MCF 10A (cell line): ENCODE measurements at places on chromosomes 7 and 10. TPM values are rescaled to one million over a fixed set of nuclear protein-coding genes. Genes with fewer than 3 reads are reported as not detected.
A peak's percentile ranks its signal among the peaks of the same experiment; 100 is the strongest.

- H3K36me3 ChIP-seq, result peaks cover 7% of the 10 kb centered on the region
- H3K27ac ChIP-seq, result peak overlapping the region; percentile 97
- no peaks in the 10 kb centered on the region for H3K27me3 ChIP-seq
- H3K4me1 ChIP-seq, result peaks cover 29% of the 10 kb centered on the region
- peak overlapping the region; percentile 70 for H3K4me3 ChIP-seq
Observed at GRCh38 chr10:103872137-103872931, 17.0 kb upstream of the SH3PXD2A start.

DNA sequence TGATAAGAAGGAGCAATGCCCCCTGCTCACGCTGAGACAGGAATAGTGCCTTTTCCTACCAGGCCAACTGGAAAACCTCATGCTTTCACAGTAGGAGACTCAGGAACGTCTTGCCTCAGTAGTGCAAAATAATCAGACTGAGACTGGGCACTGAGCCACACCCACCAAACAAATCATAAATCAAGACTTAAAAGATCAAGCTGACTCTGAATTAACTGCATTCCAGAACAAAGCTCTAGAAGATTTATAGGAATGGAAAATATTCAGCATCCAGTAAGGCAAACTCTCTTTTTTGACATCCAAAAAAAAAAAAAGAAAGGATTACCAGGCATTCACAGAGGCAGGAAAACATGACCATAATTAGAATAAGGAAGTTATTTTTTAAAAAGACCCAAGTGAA is 30.5 kb upstream of the SLC18A3 start:
- no peak overlapping the region for H3K27ac ChIP-seq
- no peak for DNase-seq
- no peak overlapping the region for H3K4me3 ChIP-seq
- no peaks in the 10 kb centered on the region for H3K36me3 ChIP-seq
- no peaks in the 10 kb centered on the region for H3K27me3 ChIP-seq

CALML3 gene
- total RNA-seq, result 0.25 and 0.75 TPM in 2 replicates

- H3K27ac ChIP-seq, result peak overlapping the region; percentile 57
- no peak overlapping the region for H3K4me3 ChIP-seq
- no peaks in the 10 kb centered on the region for H3K27me3 ChIP-seq
- peaks cover 24% of the 10 kb centered on the region for H3K4me1 ChIP-seq
- no peak for DNase-seq
Observed at GRCh38 chr7:133255486-133255885, 2.6 kb downstream of the EXOC4 start.

DNA sequence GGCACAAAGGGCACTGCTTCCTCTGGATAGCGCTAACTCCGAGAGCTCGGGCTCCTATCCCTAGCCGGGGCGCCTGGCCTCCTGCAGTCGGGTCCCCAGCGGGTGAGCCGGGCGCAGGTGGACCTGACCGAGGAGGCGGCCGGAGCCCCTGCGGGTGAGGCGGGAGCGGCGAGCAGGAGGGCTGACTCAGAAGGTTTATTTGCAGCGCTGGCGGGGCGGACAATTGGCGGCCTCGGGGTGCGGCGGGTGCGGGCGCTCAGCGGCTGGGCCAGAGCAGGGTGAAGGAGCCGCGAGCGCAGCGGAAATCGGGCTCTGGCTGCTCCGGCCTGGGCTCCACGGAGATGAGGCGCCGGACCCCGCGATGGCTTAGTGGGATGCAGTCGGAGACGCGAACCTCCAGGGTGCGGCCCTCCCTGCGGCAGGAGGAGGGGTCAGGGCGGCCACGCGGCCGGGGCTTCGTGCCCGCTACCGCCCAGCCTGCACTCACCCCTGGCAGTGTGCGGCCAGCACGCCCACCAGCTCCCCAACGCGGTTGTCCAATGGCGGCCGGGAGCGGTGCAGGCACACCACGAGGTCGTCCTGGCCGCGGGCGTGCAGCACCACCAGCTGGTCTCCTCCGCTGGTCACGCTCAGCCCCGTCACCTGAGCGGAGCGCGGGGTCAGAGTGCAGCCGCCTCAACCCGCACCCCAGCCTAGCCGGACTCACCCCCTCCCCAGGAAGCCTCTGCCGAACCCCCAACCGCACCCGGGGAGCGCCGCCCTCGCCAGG is 16.1 kb downstream of the MYO1G start:
- no peaks in the 10 kb centered on the region for H3K27me3 ChIP-seq
- DNase-seq, result no peak
- peaks cover 18% of the 10 kb centered on the region for H3K4me1 ChIP-seq
- no peaks in the 10 kb centered on the region for H3K36me3 ChIP-seq
- H3K27ac ChIP-seq, result no peak overlapping the region

GRCh38 chr7:140261522-140261921 is 84.7 kb upstream of the KDM7A start:
- peaks cover 13% of the 10 kb centered on the region for H3K27me3 ChIP-seq
- H3K27ac ChIP-seq, result no peak overlapping the region
- no peak overlapping the region for H3K4me3 ChIP-seq
- no peak for DNase-seq

LRRC4 gene
- total RNA-seq, result not detected in 2 replicates

DNA sequence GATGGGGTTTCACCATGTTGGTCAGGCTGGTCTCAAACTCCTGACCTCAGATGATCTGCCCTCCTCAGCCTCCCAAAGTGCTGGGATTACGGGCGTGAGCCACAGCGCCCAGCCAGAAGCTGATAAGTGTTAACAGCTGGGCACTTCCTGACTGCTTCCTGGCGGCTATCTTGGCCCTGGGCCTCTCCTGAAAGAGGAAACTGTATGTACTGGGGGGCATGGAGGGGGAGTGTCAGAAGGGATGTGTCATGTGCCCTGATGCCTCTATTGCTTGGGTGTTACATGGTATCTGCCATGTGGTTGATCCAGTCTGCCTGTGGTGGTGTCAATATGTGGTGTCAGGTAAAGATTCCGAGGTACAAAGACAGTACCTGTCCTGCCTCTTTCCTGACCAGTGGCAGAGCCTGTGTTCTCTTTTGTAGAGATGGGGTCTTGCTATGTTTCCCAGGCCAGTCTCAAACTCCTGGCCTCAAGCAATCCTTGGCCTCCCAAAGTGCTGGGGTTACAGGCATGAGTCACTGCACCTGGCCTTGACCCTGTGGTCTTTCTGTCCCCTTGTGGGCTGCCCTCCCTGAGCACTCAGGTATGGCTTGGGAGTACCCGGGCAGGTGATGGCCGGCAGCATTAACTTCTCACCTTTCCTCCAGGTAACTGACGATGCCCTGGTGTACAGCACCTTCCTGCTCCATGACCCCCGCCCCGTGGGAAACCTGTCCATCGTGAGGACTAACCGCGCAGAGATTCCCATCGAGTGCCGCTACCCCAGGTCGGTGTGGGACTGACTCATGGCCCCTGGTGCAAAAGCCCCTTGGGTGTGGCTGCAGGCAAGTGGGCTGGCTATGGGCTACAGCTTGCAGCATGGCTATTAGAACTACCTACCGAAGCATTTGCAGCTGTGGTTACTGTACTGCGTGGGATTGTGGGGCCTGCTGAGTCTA is 4.4 kb downstream of the ZP3 start:
- DNase-seq, result no peak
- H3K4me1 ChIP-seq, result peaks cover under 1% of the 10 kb centered on the region
- no peak overlapping the region for H3K27ac ChIP-seq
- no peaks in the 10 kb centered on the region for H3K36me3 ChIP-seq
- no peaks in the 10 kb centered on the region for H3K27me3 ChIP-seq
- no peak overlapping the region for H3K4me3 ChIP-seq

DNA sequence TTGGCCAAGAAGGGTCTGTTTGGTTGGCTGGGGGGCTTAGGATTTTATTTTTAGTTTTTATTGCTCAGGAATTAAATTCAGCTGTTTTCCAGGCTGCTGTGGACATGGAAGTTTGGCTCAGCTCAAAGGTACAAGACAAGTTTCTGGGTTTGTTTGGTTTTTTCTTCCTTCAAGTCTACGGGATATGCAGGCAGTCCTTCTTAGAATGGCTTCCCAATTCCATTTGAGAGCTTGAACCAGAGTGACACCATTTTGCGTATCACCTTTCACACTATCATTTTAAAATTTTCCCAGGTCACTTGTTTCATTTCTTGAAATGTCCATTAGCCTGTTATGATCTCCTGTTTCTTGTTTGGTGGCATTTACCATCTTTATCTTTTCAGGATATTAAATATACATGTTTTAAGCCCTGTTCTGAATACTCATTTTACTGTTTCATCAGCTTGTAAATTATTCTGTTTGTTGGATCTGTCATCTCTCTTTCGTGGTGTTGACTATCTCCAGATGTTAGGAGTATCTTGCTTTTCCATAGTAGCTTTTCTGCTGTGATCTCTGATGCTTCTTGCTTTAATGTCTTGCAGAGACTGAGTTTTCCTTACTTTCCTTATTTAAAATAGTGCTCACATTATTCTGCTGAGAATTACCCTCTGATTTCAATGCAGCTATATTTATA is 9.4 kb upstream of the TMEM168 start:
- no peaks in the 10 kb centered on the region for H3K27me3 ChIP-seq
- H3K27ac ChIP-seq, result no peak overlapping the region
- no peaks in the 10 kb centered on the region for H3K4me1 ChIP-seq
